ENCODE measurements at places on chromosomes 4 and X.

- DNase-seq = no peak
Observed at GRCh38 chr4:173500841-173501591, 29.0 kb downstream of the HAND2 start.

GRCh38 chrX:71998836-71999509, 88.3 kb downstream of the NHSL2 start:
- no peak for DNase-seq

GRCh38 chr4:162645381-162645780, 481.6 kb upstream of the FSTL5 start:
- peak; percentile 78 for DNase-seq

GRCh38 chr4:56055027-56055977, 106.6 kb downstream of the CEP135 start:
- no peak for DNase-seq

GRCh38 chr4:179543771-179544170, 2101.5 kb upstream of the AGA start:
- DNase-seq = no peak

GRCh38 chrX:115936008-115936407, 234.5 kb upstream of the AGTR2 start:
- DNase-seq = no peak

DNA sequence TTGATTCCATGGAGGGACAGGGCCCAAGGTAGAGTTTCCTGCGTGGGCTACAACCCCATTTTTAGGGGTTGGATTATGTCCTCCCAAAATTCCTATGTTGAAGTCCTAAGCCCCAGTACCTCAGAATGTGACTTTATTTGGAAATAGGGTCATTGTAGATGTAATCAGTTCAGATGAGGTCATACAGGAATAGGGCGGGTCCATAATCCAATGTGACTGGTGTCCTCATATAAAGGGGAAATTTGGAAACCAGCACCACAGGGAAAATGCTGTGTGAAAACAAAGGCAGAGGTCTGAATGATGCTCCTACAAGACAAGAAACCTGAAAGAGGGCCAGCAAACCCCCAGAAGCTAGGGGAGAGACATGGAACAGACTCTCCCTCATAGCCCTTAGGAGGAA, 31.1 kb upstream of the MAMLD1 start:
- no peak for DNase-seq

- no peak for DNase-seq
Observed at GRCh38 chr4:113483131-113483530, 278.4 kb downstream of the CAMK2D start.

GRCh38 chr4:86156531-86156930, 203.3 kb downstream of the MAPK10 start:
- no peak for DNase-seq

GRCh38 chrX:137194164-137194563, 160.4 kb upstream of the GPR101 start:
- DNase-seq = peak; percentile 24

- no peak for DNase-seq
Observed at GRCh38 chr4:87540146-87541058, 11.2 kb upstream of the SPARCL1 start.

DNA sequence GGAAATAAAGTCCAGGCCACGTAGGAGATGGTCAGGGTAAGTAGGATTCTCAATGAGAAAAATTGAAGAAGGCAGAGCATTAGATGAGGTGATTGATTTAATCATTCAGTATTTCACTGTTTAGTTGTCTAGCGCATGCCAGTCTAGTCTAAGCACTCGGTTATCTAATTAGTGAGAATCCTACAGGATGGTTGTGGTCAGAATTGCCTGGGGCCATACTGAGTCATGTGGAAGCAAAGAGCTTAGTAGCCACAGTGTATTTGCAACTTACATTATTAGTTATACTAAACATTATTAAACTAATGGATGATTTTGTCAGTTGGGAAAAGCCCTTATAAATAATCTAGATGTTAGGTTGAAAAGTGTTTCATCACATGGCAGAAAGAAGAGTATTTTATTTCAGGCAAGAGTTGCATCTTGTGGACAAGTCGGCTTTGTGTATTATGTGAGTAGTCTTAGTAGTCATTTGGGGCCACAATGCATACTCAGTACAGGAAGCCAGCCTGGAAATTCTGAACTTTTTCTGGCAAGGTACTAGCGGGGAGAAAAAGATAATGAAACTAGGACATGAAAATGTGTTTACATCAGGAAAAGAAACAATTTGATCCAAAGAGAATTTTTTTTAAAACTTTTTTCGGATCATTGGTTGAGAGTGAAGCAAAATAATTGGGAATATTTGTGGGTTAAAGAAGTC, 31.9 kb downstream of the CPEB2 start:
- peak; percentile 56 for DNase-seq

- no peak for DNase-seq
Observed at GRCh38 chrX:23879380-23880090, 28.2 kb downstream of the APOO start.

GRCh38 chr4:1705732-1706131, 6.4 kb downstream of the SLBP start:
- no peak for DNase-seq

DNA sequence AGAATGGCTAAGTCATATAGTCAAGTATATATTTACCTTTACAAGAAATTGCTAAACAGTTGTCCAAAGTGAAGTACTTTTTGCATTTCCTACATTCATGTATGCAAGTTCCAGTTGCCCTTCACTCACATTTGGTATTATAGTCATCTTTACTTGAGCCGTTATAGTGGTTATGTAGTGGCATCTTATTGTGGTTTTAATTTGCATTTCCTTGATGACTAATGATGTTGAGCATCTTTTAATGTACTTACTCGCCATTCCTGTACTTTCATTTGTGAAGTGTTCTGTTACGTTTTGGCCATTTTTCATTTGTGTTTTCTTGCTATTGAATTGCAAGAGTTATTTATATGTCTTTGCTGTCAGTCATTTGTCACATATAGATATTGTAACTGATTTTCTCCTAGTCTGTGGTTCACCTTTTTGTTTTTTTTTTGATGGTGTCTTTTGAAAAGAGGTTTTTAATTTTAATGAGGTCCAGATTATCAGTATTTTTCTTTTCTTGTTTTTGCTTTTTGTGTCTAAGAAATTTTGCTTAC, 27.6 kb downstream of the ARFIP1 start:
- DNase-seq = peak; percentile 43

GRCh38 chrX:118807151-118808017, 16.2 kb upstream of the ZCCHC12 start:
- peak; percentile 65 for DNase-seq

- no peak for DNase-seq
Observed at GRCh38 chrX:107522901-107523300, 73.4 kb downstream of the FRMPD3 start.

DNA sequence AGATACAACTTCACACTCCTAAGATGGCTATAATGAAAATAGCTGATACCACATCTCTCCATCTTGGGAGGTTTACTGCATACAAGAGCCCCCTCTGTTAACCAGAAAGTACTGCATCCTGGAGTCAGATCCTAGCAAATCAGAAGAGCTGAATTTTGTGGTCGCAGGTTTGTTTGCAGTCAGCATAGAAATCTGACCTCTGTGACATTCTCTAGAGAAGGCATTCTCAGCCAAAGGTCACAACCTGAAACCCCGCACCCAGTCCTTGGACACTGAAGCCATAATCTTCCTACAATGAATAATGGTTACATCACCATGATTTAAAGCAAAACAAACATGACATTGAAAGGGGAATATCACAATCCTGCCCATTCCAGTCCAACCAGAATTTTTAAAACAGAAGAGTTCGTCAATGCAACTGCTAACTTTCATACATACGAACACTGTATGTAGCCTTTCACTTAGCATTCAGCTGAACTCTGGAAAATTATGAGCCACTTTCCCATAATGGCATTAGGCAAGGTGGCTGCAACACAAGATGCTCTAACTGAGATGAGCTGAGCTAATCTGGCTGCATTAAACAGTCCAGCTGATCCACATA, 17.6 kb downstream of the HS6ST2 start:
- peak; percentile 24 for DNase-seq

GRCh38 chr4:138899999-138900398, 115.6 kb upstream of the NOCT start:
- DNase-seq = no peak

DNA sequence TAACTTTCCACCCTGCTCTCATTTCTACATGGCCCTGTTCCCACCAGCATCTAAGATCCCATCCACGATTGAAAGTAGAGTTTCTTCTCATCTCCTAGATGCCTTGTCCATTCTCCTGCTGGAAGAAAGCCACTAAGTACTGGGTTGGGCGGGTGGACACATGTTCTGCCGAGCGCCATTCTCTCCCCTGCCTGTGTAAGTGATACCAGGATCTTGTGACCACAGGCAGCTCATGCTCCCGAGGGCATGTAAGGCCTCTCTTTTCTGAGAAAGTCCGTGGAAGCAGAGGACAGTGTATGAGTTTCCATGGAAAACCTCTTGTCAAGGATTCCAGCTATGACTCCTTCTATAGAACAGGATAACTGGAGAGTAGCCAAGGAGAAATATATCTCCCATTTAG, 3.3 kb upstream of the SLC25A4 start:
- DNase-seq = no peak

- DNase-seq = no peak
Observed at GRCh38 chr4:166622425-166622977, 611.8 kb downstream of the SPOCK3 start.

GRCh38 chrX:47743504-47743903, 84.5 kb upstream of the UXT start:
- peak; percentile 89 for DNase-seq

- DNase-seq = no peak
Observed at GRCh38 chrX:68634649-68635227, 12.7 kb upstream of the STARD8 start.

- DNase-seq = no peak
Observed at GRCh38 chr4:13910556-13910955, 283.0 kb upstream of the BOD1L1 start.

GRCh38 chr4:109921384-109921808, 8.7 kb downstream of the EGF start:
- peak; percentile 63 for DNase-seq

DNA sequence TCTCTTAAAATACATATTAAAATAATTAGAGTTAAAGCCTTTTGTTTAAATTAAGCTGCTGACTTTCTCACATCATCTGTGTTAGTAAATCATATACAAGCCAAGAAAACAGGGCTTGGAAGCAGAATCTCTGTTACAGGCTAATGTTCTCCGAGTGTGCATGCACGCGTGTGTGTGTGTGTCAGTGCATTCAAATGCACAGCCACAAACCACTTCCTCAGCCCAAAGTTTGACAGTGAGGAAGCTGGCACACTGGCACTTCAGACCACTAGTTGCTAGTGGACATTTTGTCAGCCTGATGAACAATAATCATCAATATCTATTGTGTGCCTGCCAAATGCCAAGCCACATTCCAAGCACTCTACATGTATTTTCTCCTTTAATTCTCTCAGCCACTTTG, 5.6 kb downstream of the MAOB start:
- no peak for DNase-seq
